ENCODE measurements at places on chromosomes 4 and X.

DNA sequence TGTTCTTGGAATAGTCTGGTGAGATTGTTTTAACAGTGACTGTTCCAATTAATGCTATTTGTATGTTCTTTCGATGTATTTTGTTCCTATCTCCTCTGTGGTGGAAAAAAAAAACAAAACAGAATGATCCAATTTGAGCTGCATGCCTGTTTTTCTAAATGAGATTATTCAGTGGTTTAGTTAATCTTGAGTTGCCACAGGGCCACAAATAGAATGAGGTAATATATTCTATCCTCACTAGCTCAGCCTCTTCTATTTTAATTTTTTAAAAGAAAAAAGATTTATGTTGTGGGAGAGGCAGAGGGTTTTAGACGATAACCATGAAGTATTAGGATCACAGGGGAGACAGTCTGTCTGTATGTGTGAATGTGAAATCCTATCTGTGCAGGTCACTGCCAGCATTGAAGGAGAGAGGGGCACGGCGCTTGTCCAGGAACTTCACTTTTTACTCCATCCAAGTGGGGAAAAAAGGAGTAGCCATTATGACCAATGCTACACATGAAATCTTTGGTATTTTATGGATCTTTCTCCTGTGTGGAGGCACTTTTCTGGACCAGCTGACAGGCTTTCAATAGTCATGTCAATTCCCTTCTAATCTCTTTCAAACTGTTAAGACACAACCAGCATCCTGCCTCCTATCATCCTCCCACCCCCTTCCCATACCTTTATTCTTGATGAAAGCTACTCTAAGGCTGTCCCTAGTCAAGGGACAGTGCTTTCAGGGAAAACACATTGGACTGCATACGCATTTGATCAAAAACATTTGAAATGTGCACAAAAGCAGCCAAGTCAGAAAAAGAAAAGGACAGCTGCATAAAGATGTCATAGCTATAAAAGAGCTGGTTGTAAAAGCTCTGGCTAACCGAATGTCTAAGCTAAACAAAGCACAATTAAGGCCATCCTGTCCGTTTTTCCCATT is 1063.8 kb upstream of the INTU start:
- no peak for DNase-seq

DNA sequence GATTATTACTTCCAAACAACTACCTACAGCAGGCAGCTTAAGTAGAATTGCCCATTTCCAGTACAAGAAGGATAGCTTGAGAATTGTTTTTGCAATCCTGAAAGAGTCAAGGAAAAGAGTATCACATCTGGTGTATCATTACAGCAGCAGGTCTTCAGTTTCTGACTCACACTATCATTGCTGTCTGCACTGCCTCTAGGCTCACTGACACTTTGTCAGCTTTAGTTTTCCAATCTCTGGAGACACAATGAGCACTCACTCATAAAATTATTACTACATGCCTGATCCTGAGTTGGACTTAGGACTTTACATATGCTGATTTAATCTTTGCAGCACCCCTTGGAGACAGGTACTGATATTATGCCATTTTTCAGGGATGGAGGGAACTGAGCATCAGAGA is 244.6 kb upstream of the BOD1L1 start:
- no peak for DNase-seq

DNA sequence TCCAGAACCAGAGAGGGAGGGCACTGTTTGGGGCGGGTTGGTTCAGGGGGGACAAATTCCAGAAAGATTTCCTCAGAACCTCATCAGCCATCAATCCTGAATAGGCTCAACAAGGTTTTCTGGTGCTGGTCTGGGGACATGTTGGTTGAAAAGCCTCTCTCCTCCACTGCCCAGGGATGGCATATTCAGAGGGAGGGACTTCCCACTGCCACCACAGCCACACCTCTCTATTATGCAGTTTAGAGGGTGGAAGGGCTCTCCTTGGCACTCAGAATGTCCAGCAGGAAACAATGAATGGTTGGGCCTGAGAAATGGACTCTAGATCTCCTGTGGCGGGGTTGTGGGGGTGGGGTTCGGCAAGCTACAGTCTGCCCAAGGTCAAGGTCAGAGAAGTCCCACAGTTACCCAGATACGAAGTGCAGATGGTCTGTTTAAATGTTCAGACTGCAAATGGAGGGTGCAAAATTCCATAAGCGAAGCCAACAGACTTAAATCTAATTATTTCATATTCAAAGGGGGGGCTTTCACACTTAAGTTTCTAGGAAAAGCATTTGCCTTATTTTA is 70.7 kb downstream of the LEF1 start:
- DNase-seq: no peak

- no peak for DNase-seq
Observed at GRCh38 chr4:3519468-3520264, 12.6 kb downstream of the LRPAP1 start.

GRCh38 chr4:9867751-9868425 is 86.5 kb downstream of the DRD5 start:
- DNase-seq: no peak

DNA sequence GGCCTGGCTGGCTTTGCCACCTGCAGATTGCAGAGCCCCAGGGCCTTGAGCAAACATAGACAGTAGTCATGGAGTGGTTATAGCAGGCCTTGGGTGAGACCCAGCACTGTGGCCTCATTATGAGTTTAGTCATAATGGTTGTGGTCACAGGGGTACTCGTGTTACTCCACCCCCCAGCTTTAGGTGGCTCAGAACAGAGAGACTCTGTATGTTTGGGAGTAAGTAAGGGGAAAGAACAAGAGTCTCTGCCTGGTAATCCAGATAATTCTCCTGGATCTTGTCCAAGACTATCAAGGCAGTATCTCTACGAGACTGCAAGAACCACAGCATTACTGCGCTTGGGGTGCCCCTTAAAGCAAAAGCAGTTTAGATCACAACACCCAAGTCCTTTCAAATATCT is 62.3 kb upstream of the SCRG1 start:
- no peak for DNase-seq

GRCh38 chrX:23341452-23341851 is 6.8 kb downstream of the PTCHD1 start:
- DNase-seq: no peak

DNA sequence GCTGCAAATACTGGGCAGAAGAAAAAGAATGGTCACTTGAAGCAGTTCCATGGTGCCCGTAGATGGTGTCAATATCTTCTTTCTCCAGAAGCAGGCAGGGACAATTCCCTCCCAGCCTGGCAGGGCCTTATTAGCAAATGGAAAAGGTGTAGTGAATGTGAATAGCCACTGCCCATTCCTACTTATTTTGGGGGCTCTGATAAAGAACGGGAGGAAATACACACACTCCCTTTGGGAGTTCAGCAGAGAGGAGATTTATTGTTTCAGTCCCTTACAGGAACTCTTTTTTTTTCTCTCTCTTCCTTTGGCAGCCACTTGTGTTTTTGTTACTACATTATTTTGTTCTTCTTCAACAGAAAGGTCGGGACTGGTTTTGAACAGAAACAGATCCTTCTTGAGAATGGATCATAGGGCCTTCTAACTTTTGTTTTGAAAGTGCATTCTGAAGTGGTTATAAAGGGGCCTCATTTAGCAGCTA is at the start of gene EMCN:
TSS of gene EMCN (minus strand) at position 159 of the 478 bp plus-strand sequence. CDS start at position 51, 108 bp downstream.
- DNase-seq: no peak

- no peak for DNase-seq
Observed at GRCh38 chr4:1512738-1513660, 106.8 kb upstream of the NKX1-1 start.

DNA sequence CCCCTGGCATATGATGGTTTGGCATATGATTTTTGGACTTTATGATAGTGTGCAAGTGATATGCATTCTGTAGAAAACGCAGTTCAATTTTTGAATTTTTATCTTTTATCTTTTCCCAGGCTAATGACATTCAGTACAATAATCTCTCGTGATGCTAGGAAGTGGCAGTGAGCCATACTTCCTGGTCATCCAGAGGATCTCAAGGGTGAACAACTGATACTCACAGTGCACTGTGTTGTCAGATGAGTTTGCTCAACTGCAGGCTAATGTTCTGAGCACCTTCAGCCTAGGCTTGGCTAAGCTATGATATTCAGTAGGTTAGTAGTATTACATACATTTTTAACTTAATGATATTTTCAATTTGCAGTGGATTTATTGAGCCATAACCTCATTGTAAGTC is 405.3 kb downstream of the PCDH7 start:
- no peak for DNase-seq

DNA sequence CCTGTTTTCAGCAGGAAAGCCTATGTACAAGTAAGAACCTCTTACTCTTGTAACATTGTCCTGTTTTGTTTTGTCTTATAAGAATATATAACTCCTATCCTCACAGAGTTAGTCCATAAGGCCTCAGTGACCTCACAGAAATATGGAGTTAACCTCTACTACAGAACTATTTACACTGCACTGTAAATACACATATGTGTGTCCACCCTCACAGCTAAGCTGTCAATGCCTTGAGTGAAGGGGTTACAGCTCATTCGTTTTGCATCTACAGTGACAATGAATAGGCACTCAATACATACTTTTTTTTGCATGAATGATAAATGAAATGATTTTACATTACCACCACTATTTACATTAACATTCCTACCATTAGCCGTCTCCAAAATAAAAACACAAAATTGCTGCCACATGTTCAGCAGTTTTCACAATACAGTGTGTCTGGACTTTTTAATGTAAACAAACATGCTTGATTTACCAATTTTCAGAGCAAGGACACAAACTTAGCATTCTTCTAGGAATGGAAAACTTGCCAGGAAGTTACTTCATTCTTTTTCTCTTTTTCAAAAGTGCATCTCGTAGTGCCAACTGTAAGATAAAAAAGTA is 9.5 kb upstream of the NAAA start:
- no peak for DNase-seq
